Calu3 (cell line): ENCODE measurements at places on chromosomes 16 and 17. TPM values are rescaled to one million over a fixed set of nuclear protein-coding genes. Genes with fewer than 3 reads are reported as not detected.
A peak's percentile ranks its signal among the peaks of the same experiment; 100 is the strongest.

- DNase-seq = peak; percentile 59
Measured at GRCh38 chr17:68777243-68777855, 176.2 kb upstream of the FAM20A start.

Gene NPIPA3
- total RNA-seq = 8.2 and 9.1 TPM in 2 replicates

DNA sequence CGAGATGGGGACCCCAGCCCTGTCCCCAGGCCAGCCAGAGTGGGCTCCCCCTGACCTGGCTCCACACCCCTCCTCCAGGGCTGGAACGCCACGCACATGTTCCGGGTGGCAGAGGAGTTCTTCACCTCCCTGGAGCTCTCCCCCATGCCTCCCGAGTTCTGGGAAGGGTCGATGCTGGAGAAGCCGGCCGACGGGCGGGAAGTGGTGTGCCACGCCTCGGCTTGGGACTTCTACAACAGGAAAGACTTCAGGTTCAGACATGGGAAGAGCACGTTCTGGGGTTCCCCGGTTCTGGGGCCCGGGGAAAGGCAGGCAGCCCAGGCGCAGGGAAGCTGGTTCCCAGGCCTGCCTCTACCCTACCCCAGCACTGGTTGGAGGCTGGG, 4.6 kb downstream of the ACE start:
- DNase-seq = no peak

GRCh38 chr16:49587511-49587910, 213.9 kb downstream of the C16orf78 start:
- no peak for DNase-seq

- no peak for DNase-seq
Measured at GRCh38 chr16:85687651-85688471, 893 bp downstream of the GINS2 start.

- no peak for DNase-seq
Measured at GRCh38 chr17:47990962-47991731, 20.2 kb downstream of the CDK5RAP3 start.

GRCh38 chr17:39867880-39868553, at the start of gene ZPBP2:
TSS of gene ZPBP2 (plus strand) at chr17:39868202. CDS start at chr17:39868355, 153 bp downstream.
- peak; percentile 77 for DNase-seq

Gene EIF5A
- 608 and 648 TPM in 2 replicates for total RNA-seq

Gene C17orf113
- 4.2 and 4.5 TPM in 2 replicates for total RNA-seq
